Right cardiac atrium (tissue), 5 donors: ENCODE measurements at places on chromosomes 13 and 19. TPM values are rescaled to one million over a fixed set of nuclear protein-coding genes. Genes with fewer than 3 reads are reported as not detected.

- no peak for DNase-seq
Observed at GRCh38 chr19:34316741-34317301, 48.2 kb upstream of the GPI start.

GRCh38 chr13:86559901-86560300 is 760.7 kb upstream of the SLITRK6 start:
- no peak for DNase-seq

DNA sequence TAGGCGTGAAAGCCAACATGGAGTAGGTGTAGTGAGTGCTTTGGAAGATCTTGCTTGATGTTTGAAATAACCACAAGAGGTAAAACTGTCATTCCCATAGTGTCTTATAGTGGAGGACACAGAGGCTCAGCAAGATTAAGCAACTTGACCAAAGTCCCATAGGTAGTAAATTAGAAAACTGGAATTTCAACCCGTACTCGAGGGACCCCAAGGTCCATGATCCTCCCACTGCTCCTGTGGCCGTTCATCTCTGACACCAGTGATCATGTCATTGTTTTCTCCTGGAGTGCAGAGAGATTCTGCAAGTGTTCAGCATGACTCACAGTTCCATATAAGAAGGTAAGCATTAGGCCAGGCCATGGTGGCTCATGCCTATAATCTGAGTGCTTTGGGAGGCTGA is 126.9 kb downstream of the FGF9 start:
- DNase-seq, result no peak

DNA sequence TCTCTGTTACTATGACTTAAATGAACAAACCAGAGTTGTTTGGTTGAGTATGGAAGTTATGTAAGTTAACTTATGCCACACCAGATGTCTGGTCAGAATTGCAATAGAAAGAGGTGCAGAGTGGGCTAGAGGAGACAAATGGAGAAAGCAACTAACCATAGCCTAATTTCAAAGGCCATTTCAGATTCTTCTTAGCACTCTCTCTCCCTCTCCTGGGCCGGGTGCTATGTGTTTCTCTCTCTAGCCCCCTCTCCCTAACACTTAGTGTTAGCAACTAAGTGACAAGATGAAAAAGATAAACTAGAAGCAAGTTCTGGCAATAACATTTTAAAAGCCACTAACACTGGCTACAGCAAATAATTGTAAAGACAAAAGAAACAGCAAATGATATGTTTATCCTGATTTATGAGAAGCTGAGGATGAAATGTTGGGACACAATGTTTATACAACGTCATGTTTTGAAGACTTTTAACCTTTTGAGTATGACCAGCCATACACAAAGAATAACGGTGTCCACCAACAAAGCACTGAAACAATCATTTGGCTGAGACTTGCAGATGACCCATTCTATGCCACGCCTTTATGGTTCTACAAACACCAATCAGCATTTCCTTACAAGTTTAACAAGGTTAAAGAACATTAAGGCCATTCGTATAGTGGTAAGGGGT is 18.6 kb downstream of the SERPINE3 start:
- no peak for DNase-seq

- peak; percentile 43 for DNase-seq
Observed at GRCh38 chr19:3243819-3244700, 19.6 kb downstream of the CELF5 start.

DNA sequence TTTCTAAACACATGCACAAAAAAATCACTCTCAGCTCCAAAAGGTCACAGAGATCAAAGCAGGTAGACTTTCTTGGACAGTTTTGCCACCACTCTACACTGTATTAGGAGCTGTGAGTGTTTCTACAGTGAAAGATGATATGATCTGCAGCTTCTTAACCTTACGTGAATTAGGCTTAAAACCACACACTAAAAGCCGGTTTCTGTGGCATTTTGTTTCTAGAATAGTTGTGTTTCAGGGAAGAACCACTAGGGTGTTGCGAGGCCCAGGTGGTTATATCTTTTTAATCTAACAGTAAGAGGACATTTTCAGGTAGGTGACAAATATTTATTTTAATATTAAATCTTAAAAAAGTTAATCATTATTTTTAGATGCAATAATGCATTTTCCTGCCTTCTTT is 216.4 kb downstream of the KLF5 start:
- DNase-seq, result no peak

DNA sequence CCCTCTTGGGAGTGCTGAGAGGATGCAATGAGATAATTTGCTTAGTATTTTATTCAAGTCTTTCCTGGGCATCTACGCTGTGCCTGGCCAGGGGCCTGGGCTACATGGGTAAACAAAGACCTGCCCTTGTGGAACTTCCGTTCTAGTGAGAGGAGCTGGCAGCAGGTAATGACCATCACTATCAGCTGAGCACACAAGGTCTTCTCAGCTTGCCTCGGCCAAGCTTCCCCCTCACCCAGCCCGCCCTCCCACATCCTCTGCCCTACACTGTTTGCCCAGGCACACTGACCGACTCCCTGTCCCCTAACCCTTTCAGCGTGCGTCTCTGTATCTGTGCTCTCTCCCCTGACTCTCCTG is 8.6 kb upstream of the FKRP start:
- DNase-seq, result peak; percentile 61

DNA sequence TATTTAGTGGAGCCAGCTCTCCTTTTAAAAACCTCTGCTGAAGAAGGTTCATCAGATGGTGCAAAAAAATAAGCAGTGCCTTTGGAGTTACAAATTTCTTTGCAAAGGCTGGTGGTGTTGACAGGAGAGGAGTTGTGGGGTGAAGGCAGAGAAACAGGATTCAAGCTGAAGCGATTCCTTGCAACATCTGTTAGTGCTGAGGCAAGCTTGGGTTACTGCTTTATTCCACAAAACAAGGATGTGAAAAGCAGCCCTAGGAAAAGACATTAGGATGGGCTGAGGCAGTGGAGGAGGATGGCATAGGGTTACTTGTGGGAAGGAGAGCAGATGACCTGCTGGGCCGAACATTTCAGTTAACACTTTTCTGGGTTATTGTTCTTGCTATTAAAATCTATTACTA is 390.7 kb downstream of the DLEU7 start:
- DNase-seq, result no peak

DNA sequence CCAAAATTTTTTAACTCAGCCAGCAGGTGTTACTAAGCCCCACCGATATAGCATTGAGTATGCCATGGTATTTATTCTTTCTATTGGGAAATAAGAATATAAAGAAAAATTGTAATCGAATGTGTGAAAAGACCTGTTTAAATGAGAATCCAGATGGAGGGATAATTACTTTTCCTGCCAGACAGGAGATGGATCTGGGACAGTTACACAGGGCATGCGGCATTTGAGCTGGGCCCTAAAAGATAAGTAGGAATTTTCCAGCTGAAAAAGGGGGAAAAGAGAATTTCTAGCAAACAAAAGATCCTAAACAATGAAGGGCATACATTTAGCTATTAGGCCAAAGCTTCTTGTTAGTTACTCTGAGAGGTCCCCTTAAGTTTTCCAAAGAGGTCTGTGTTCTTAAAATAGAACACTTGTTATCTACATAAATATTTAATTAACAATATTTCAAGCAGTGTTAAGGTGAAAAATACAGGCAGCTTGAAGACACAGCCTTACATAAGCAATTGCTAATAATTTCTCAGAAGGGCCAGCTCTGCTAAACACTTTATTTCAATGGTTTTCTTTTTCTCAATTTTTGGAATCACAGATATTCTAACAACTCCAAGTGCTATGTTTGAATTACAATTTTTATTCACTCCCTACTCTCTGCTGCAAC is 63.7 kb downstream of the TBC1D4 start:
- DNase-seq, result no peak

- no peak for DNase-seq
Observed at GRCh38 chr19:13684021-13684420, 80.3 kb upstream of the MRI1 start.

GRCh38 chr13:39370554-39370953 is 232.4 kb downstream of the LHFPL6 start:
- peak; percentile 76 for DNase-seq

DNA sequence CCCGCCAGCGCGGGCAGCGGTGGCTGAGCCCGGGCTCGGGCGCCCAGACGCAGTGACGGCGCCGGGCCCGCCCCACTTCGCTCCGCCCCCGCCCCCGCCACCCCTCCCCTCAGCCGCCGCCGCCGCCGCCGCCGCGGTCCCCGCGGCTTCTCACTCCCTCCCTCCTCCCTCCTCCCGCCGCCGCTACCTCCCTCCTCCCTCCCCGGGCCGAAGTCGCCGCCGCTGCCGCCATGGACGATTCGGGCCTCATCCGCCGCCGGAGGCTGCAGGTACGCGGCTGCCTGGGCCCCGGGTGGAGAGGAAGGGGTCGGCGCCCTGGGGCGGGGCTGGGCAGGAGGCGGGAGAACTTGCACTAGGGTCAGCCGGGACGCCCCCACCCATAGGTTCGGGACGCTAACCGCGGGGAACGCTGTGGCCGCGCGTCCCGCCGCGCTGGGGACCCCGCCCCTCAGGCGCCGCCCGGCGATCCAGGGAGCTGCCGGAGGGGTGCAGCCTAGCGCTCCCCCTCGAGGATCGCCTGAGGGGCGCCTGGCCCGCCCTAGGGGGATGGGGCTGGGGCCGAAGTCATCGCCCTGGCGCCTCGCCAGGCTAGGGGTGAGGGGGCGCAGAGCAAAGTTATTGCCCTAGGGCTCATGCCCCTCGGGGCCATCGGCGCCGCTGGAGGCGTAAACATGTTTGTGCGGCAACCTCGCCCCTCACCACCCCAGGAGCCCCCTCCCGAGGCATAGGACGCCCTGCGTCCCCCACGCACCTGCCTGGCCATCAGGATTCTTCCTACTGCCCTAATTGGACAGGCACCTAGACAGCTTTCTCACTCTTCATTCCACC is 427 bp downstream of the RTBDN start:
- DNase-seq, result peak; percentile 74

GRCh38 chr13:27044837-27045570 is 126.6 kb downstream of the USP12 start:
- no peak for DNase-seq

DNA sequence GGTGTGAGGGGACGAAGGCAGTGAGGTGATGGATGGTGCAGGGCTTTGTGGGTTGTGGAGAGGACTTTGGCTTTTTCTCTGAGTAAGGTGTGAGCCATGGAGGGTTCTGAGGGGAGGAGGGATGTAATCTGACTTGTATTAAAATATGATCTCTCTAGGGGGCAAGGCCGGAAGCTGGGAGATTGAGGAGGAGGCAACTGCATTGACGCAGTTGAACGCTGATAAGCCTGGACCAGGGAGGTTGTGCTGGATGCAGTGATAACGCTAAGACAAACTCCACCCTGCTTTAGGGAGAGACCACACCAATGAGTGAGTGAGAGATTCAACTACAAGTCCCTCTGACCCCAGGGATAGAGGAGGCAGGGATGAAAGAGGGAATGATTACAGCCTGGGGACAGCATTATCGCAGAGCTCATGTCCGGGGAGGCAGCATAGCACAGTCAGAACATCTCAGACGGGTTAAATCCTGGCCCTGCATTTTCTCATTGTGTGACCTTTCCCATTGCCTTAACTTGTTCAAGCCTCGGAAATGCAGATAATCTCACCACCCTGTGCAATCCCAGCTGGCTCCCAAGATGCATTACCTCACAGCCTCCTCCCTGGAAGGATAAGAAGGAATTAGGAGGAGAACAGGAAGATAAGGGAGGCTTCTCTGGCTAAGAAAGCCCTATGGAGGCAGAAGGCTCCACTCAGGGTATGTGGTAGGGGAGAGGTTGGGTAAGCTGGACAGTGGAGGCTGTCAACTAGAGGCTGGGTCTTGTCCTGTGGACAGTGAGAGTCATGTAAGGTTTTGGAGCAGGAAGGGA is 124.2 kb downstream of the CACNA1A start:
- DNase-seq, result no peak

DNA sequence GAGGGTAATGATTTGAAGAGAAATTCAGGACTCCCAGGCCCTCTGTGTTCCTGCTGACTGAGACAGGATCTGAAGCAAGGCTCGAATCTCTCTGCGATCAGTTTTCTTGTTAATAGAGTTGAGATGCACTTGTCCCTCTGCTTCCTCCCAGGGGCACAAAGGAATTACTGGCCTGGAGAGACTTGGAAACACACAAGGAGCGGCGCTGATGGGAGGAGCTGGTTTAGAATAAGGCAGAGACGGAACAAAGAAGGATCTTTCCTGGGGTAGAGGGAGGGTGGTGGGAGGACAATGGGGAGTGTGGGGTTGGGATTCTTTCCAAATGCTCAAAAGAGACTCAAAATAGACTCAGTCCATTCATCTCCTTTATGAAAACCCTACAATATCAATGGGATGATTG is 719.1 kb downstream of the UQCRFS1 start:
- no peak for DNase-seq

DNA sequence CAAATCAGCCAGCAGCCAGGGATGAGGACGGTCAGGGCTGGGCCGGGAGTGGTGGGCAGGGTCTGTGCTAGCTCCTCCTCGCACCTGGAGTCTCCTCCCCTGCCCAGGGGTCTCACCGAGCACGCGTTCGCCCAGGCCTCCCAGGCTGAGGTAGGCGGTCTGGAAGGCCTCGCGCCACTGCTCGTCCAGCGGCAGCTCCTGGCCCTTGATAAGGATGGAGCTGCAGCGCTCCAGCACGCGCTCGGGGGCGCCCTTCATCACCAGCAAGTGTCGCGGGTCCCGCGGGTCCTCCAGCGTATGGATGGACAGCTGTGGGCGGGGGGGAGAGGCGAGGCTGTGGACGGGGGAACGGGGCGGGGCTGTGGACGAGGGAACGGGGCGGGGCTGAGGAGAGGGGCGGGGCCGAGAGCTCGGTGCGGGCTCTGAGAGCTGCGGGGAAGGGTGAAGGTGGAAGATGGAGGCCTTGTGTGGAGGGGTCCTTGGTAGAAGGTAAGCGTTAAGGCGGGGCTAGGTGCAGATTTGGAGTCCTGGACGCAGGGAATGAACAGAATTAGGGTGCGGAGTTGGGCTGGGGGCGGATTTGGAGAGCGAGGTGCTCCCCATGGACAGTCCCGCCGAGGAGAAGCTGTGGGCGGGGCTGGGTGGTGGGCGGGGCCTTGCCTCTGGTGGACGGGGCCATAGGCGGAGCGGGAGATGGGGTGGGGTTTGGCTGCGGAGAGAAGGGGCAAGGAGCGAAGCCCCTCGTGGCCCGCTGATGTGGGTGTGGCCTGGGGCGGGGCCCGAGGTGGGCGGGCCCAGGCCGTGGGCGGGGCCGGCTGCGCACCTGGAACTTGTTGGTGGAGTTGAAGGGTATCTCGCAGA is 5.7 kb downstream of the ATP4A start:
- DNase-seq, result peak; percentile 88

DNA sequence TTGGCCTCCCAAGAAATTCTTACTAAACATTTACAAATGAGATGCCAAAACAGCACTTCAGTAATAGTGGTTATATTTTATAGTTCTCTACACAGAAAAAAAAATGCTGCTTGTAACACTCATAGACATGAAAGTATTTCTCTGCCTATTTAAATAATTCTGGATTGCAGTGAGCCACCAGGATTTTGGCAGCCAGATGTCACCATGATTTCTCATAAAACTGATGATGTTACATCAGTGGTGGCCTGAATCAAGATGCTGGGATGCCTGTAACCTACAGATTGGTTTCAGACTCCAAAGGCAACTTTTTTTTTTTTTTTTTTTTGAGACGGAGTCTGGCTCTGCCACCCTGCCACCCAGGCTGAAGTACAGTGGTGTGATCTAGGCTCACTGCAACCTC is 2.7 kb upstream of the CAPS start:
- no peak for DNase-seq

- peak; percentile 47 for DNase-seq
Observed at GRCh38 chr13:101473458-101473857, 21.0 kb downstream of the ITGBL1 start.

The SIGLEC6 gene
- not detected for total RNA-seq

The LMTK3 gene
- total RNA-seq, result 7.2 TPM

The RUBCNL gene
- total RNA-seq, result 1.8 TPM

The FAAP24 gene
- total RNA-seq, result 0.66 TPM

The NTF4 gene
- total RNA-seq, result 0.37 TPM

The BST2 gene
- 43.9 TPM for total RNA-seq

The ZNF568 gene
- total RNA-seq, result 8.5 TPM

The ZNF570 gene
- 7.0 TPM for total RNA-seq

The APBA3 gene
- total RNA-seq, result 14.0 TPM

The IL11 gene
- not detected for total RNA-seq

The GSX1 gene
- total RNA-seq, result not detected
